Occipital lobe (tissue), 3 donors: ENCODE measurements at places on chromosomes 3 and 15. TPM values are rescaled to one million over a fixed set of nuclear protein-coding genes. Genes with fewer than 3 reads are reported as not detected.

Gene ZCWPW2
- total RNA-seq = 2.8 TPM

Gene NME9
- 2.3 TPM for total RNA-seq

Gene CLSTN2
- 10.3 TPM for total RNA-seq

Gene CHRM5
- 0.47 TPM for total RNA-seq

Gene NFKBIZ
- 2.3 TPM for total RNA-seq

Gene POLQ
- 1.7 TPM for total RNA-seq

Gene SPINT1
- 5.1 TPM for total RNA-seq

Gene BOC
- 11.2 TPM for total RNA-seq

Gene IL17RB
- 2.2 TPM for total RNA-seq

Gene C3orf20
- total RNA-seq = 0.16 TPM

Gene JAGN1
- total RNA-seq = 17.8 TPM

Gene SLC27A2
- total RNA-seq = 1.4 TPM

Gene TMEM158
- total RNA-seq = 23.4 TPM

Gene CKMT1B
- total RNA-seq = 6.7 TPM

Gene ADAMTS9
- 17.3 TPM for total RNA-seq

Gene RETNLB
- total RNA-seq = not detected

Gene TGM4
- not detected for total RNA-seq

Gene PRICKLE2
- 87.5 TPM for total RNA-seq

Gene GHSR
- not detected for total RNA-seq

Gene TMOD2
- 241 TPM for total RNA-seq

Gene LRTM1
- not detected for total RNA-seq

Gene TMEM212
- not detected for total RNA-seq

Gene CYP1A2
- not detected for total RNA-seq

Gene MINAR1
- 3.6 TPM for total RNA-seq

Gene TP53BP1
- 142 TPM for total RNA-seq
